ENCODE measurements at places on chromosomes 6 and 20.

DNA sequence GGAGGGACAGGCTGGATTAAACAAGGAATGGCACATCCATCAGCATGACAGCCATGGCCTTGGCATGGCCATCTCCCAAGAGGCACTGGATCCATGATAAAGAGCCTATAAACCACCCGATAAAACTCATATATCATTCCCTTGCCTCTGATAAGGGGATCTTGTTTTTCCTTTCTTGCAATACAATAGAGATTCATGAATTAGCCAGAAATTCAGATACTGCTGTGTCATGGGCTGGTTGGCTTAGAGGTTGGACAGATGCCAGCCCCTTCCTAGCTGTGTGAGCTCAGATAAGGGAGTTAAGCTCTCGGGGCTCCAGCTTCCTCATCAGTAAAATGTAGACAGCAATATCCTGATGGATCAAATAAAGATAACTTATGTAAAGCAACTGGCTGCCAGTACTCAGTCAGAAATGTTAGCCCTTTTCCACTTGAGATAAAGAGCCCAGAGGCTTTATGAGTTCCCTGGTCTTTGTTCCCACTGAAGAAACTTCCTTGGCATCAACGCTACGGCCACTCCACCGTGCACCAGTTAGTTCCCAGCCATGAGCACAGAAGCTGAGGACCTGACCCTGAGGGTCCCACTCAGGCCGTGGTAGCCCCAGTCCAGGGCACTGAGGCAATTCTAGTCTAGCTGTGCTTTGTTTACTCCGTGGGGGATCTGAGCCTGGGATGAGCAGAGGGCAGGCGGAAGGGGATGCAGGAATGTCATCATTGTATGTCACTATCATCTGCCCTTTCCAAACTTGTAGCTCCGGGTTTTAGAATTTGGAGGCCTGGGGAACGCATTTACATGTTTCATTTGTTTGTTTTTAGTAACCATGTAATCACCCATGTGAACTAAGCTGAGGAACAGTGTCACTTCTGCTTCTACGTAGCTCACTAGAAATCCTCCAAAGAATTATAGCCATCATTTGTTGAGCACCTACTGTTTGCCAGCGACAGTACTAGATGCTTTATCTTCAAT is 67.2 kb upstream of the TBC1D7 start:
- no peak for DNase-seq

- no peak for DNase-seq
Observed at GRCh38 chr20:40703975-40704530, 15.0 kb upstream of the MAFB start.

GRCh38 chr20:40728470-40728869 is 39.4 kb upstream of the MAFB start:
- no peak for DNase-seq

- DNase-seq, result no peak
Observed at GRCh38 chr20:56411759-56412472, at the start of gene CASS4. Gene CASS4, plus strand, starts transcription at chr20:56412260. Its CDS starts 199 bp downstream, at chr20:56412459.

- no peak for DNase-seq
Observed at GRCh38 chr20:26209171-26209941, 512.7 kb upstream of the ZNF337 start.

DNA sequence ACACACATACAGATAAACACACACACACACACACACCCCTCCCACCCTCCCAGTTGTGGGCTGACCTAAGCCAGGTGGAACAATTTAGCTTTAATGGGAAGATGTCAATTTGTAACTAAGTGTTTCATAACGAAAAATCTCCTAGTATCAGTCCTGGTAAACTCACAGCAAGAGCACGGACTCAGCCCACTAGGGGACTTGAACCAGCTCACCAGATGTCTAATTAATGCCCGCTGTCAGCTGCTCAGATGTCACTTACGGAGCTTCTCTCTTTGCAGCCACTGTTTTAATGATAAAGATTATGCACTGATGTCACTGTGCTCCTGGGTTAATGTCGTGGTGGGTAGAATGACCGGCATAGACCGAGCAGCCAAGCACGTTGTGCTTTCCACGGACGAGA is 116.6 kb upstream of the INSM1 start:
- DNase-seq, result no peak

Measured in stimulated activated CD8-positive, alpha-beta memory T cell treated with anti-CD3 and anti-CD28 coated beads, Interleukin-15, amount 100 ng/mL, for 48 hours (primary cell).